ENCODE measurements at places on chromosomes 13 and 19.

DNA sequence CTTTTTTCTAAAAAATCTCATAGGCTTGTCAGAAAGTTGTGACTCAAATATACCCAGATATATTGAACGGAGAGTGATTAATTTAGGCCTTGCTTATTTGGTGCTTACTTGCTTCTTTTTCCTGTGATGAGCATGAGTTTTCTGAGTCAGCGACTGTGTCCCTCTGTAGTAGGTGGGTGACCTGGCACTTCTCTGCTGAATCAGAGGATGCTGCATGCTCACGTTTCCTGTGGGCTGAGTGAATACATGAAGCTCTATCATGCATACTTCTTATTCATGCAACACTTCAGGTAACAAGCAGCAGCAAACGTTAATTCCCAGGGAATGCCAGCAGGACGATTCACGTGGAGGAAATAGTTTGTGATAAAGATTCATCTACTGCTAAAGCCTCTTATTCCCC is 245.0 kb downstream of the KLF5 start:
- DNase-seq = no peak

DNA sequence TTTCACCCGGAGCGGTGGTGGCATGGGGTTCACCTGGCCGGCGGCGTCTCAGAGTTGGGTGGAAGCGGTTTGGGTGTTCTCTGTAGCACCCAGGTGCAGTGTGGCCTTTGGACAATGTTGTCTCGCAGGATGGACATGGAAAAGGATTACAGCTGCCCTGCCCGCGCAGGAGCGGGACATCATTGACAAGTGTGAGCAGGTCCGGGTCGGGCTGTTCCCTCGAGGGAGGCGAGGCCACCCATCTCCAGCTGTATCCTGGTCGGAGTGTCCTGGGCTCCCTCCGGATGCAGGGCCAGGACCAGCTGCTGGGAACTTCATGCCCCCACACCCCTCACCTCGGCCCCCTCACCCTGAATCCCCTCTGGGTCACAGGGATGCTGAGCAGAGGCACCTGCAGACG is 7.8 kb upstream of the ZNF14 start:
- DNase-seq = no peak

GRCh38 chr13:45941261-45941660 is 89.7 kb upstream of the SIAH3 start:
- peak; percentile 23 for DNase-seq

GRCh38 chr13:112648966-112649690 is 40.7 kb upstream of the ATP11A start:
- DNase-seq = no peak

- no peak for DNase-seq
Measured at GRCh38 chr19:366951-367350, 22.4 kb upstream of the MIER2 start.

GRCh38 chr13:83024955-83025594 is 857.2 kb downstream of the SLITRK1 start:
- no peak for DNase-seq

DNA sequence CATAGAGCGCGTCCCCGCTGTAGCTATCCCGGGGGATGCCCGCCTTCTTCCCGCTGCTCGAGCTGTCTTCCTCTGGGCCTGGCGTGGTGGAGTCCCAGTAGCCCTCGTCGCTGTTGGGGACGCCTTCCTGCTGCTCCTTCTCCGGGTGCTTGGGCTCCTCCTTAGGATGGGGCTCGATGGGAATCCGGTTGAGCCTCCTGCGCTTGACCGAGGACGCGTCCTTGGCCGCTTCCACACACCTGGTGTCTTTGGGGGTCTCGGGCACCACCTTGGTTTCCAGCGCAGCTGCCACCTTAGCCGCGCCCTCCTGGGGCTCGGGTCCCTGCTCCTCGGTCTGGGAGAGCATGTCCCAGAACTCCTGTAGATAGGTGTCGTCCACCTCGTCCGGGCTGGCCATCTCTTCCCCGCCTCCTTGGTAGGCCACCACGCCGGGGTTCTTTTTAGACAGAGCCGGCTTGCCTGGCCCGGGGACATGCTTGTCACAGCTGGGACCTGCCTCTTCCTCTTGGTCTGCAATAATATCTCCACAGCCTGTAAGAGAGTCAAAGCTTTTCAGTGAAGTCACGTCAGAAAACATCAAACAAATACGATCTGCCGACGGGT is 2.0 kb downstream of the AMER2 start:
- DNase-seq = no peak

DNA sequence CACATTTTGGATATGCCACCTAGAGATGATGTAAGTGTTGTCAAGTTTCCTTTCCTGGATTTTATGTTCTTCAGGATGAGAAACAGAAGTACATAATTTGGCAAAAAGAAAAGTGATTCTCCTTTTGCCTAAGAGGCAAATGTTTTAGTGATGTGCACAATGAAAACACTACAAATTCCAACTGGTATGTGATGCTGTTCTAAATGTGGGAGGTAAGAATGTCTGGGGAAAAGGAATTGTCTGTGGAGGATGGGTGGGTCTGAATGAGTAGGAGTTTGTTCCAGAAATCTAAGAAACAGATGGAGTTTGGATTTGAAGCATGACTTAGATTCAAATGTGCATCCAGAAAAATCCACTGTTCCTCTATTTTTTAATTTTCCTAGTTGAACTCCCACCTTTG is 473.6 kb upstream of the SPRY2 start:
- no peak for DNase-seq

- DNase-seq = no peak
Measured at GRCh38 chr13:37870895-37871550, 1.5 kb upstream of the TRPC4 start.

GRCh38 chr13:36548129-36548528 is 115.8 kb downstream of the CCNA1 start:
- DNase-seq = no peak

- DNase-seq = no peak
Measured at GRCh38 chr19:8208119-8208921, 850 bp upstream of the CERS4 start.

GRCh38 chr19:12943437-12944044 is 2.1 kb upstream of the RAD23A start:
- DNase-seq = no peak

DNA sequence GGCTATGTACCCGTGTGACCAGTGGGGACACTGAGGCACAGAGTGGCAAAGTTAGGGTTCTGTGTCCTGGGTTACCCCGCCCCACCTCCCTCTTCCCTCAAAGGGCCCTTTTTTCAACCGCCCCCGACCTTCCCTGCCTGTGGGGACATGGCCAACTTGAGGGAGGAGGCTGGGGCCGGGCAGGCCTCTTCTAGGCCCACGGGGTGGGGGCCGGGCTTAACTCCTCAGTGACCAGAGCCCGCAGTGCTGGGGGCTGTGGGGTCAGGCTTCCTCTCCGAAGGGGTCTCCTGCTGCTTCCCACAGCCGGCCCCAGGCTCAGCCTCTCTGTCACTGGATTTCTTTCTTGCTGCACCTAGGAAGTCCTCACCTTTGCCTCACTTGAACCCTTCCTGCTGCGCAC is 23.9 kb downstream of the PIAS4 start:
- DNase-seq = no peak

GRCh38 chr13:68232351-68233130 is 1002.4 kb upstream of the PCDH9 start:
- no peak for DNase-seq

DNA sequence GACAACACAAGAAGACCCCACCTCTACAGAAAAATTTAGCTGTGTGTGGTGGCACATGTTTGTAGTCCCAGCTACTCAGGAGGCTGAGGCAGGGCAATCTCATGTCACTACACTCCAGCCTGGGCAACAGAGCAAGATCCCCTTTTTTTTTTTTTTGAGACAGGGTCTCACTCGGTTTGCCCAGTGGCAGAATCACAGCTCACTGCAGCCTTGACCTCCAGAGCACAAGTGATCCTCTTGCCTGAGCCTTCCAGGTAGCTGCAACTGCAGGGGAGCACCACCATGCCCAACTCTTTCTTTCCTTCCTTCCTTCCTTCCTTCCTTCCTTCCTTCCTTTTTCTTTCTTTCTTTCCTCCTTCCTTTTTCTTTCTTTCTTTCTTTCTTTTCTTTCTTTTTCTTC is 4.2 kb upstream of the CLEC4G start:
- no peak for DNase-seq

DNA sequence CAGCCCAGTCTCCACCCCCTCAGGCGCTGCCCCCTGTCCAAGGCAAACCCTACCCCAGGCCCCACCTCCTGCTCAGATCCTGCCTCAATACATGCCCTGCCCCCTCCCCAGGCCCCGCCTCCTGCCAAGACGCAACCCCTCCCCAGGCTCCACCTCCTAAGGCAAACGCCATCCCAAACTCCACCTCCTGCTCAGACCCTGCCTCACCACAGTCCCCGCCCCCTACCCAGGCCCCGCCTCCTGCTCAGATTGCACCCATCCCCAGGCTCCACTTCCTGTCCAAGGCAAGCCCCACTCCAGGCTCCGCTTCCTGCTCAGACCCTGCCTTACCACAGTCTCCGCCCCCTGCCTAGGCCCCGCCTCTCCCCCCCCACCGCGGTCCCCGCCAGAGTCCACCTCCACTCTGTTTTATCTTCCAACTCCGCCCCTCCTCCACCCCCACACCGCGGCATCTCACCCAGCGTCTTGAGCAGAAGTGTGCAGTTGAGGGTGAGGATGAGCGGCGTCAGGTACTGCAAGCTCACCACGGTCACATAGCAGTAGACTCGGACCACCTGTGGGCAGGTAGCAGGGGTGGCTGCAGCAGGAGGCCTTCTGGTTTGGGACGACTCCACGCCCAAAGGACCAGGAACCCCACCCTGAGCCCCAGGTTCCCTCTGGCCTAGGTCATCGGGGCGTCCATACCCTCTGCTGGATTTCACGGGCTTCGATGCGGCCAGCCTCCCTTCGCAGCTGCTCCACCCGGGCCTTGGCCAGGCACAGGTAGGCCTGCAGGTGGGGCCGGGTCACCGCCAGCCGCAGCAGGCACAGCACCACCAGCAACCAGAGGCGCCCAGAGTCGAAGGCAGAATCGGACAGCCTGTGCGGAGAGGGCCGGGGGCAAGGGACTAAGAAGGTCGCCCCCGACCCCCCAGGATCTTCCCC is 17.7 kb downstream of the TMEM161A start:
- no peak for DNase-seq

DNA sequence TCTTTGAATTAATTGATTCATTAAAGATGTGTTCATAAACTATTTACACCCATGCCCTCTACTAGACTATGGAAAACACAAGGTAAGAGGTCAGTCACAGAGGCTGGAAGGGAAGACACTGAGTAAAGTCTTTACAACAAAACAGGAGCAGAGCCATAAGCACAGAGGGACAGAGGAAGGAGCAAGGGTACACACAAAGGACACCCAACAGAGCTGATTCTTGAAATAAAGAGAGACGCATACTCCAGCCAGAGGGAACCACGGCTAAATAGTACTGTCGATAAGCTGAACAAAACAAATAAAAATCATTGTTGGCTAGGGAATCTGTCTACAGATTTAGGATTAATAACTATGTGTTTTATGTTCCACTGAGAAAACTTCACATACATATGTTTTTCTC is 289.2 kb downstream of the EFNB2 start:
- no peak for DNase-seq

GRCh38 chr13:28707629-28708427 is 10.9 kb downstream of the SLC46A3 start:
- peak; percentile 60 for DNase-seq

GRCh38 chr19:55289117-55289796 is 5.5 kb downstream of the BRSK1 start:
- DNase-seq = no peak

- no peak for DNase-seq
Measured at GRCh38 chr13:39397226-39397895, 205.6 kb downstream of the LHFPL6 start.

- DNase-seq = no peak
Measured at GRCh38 chr19:43306097-43306496, 36.8 kb upstream of the PSG9 start.

GRCh38 chr19:54023191-54023590 is 31.8 kb downstream of the CACNG6 start:
- no peak for DNase-seq

- no peak for DNase-seq
Measured at GRCh38 chr19:34337739-34338138, 27.3 kb upstream of the GPI start.

GRCh38 chr19:39428283-39429112 is 7.3 kb downstream of the RPS16 start:
- no peak for DNase-seq

DNA sequence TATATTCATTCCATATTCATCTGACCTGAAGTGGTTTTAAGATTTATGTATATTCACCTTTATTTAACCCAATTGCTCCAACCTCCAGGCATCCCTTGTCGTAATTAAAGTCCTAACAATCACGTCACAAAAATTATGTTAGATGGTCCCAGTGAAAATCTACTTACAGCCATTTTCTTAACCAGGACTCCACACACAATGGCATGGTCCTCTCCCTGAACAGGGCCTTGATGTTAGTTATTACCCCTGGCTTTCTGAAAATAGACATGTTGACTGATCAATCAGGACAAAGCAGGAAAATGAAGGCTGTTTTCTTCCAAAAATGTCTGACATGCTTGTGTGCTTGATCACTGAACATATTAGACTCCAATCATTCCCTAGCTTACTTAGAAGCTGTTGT is 542.7 kb upstream of the SLITRK5 start:
- no peak for DNase-seq

DNA sequence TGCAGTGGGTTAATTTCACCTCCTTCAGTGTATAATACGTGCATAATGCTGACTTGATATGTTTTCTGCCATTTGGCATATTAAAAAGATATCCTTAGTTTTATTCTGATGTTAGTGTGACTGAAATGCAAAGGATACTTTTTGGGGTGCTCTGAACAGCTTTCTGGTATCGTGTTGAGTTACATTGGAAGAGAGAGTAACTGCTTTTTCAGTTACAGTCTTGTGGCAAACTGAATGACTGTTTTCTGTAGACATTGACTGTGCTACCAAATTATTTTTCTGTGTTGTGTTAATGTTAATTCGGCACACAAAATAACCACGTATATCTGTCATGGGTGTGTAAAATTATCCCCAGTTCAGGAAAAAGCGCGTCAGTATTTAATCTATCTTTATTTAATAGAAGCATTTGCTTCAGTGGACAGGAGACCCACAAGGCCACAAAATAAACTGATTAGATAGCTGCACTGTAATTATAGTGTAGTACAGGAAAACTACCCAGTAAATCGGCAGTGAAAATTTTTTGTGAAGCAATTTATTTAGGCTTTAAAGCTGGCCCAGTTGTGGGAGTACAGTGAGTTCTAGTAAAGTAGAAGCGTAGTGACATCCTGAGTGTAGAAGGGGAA is 2.5 kb downstream of the URI1 start:
- DNase-seq = peak; percentile 32

DNA sequence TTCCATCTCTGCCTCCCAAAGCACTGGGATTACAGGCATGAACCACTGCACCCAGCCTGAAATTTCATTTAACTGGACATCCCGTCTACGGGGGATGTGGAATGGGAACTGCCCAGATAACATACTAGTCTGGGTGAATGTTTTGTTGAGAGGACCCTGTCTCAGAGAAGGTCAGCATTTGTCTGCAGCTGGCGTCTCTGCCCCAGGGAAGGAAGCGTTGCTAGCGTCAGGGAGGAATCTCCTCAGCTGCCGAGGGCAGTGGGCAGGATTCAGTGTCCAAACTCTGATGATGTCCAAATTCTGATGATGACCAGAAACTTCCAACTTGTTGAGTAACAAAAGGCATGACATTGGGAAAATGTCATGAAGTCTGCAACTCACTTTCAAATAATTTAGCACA is 3.1 kb downstream of the NXNL1 start:
- DNase-seq = no peak

Measured in GM20000 (cell line).